Stimulated activated CD4-positive, alpha-beta T cell treated with anti-CD3 and anti-CD28 coated beads, Interleukin-1b, Interleukin-23, amount 100 ng/mL, for 1 hour (primary cell): ENCODE measurements at places on chromosomes 1 and 21.

DNA sequence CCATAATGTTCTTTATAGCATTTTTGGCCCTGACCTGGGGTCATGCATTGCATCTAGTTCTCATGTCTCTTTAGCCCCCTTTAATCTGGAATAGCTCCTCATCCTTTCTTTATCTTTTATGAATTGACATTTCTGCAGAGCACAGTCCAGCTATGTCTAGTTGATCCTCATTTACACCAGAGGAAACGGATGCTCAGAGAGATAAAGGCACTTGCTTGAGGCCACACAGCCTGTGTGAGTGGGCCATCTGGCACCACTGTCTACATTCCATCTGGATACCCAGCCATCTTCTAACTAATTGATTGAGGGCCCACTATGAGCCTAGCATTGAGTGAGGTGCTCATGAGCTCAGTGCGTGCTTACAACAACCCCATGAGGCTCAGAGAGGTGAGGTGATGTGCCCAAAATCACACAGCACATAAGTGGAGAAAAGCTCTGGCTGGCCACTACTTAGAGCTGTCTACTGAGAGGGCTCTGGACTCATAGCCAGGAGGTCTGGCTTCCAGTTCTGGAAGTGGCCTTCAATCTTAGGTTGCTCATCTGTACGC lies 3.5 kb downstream of the HPCA start:
- DNase-seq: no peak

DNA sequence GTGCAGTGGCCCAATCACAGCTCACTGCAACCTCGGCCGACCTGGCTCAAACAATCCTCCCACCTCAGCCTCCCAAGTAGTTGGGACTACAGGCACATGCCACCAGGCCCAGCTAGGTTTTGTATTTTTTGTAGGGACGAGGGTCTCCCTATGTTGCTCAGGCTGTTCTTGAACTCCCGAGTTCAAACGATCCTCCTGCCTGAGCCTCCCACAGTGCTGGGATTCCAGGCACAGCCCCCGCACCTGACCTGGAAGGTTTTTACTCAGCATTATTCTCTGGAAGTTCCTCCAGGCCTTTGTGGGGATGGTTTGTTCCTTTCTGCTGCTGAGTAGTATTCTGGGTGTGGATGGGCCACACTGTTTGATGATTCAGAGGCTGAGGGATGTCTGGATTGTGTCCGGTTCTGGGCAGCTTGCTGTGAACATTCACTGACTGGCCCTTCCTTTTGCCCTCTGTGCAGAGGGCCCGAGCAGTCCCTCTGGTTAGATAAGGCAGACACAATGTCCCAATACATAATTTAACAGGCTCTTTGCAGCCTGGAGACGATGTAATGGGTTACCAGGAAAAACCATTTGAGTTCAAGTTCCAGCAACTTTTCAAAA lies 6.0 kb upstream of the TRAPPC10 start:
- no peak for DNase-seq

- DNase-seq: no peak
These were observed 3.2 kb upstream of the ADIPOR1 start for GRCh38 chr1:202961220-202961880.

DNA sequence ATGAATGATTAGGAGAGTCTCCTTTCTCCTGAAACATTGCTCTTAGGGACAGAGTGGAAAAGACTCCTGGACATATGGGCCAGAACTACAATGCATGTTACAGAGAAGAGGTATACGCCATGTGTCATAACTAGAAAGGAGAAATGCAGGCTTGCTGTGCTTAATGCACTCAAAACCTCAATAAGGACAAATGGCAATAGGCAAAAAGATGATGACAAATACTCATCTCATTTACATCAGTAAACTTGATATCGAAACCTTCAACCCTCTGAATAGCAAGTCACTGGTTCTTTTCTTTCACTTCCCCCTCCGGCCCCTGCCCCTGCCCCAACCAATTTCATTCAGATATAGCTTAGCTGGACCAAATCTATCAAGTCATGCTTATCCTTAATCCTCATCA lies 1.9 kb upstream of the GPR88 start:
- DNase-seq: no peak

GRCh38 chr1:39205781-39206464 lies 1.4 kb downstream of the MACF1 start:
- no peak for DNase-seq

- no peak for DNase-seq
These were observed 68.0 kb downstream of the VAV3 start for GRCh38 chr1:107896936-107897335.

DNA sequence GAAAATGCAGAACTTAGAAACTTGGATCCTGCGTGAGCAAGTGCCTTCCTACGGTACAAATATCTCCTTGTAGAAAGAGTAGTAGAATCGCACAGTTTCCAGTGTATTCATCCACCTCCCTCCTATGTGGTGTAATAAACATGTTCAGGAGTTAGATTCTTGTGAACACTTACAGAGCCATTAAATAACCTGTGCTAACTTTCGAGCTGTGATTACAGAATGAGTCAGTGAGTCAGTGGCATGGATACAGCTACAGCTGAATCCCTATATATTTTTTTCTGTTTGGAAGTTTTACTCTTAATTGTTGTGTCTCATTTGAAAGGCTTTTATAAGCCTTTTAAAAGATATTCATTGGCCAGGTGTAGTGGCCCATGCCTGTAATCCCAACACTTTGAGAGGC lies 148.7 kb downstream of the EDEM3 start:
- no peak for DNase-seq

DNA sequence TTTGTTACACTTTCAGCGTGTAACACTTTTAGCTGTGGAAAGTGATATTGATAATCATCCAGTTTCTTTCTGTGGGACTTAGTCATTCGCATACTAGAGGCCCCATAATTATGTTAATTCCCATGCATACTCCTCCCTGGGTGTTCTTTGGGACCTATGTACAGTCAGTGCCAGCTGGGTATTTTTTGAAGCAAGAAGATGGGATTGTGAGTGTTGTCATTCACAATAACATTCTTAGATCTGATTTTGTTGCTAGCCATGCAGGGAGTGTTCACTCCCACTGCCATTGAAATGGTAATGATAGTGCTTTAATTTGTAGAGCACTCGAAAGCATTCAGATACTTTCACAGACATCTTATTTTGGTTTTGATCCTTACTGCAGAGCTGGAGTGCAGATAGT lies 11.6 kb downstream of the SARS1 start:
- DNase-seq: no peak

DNA sequence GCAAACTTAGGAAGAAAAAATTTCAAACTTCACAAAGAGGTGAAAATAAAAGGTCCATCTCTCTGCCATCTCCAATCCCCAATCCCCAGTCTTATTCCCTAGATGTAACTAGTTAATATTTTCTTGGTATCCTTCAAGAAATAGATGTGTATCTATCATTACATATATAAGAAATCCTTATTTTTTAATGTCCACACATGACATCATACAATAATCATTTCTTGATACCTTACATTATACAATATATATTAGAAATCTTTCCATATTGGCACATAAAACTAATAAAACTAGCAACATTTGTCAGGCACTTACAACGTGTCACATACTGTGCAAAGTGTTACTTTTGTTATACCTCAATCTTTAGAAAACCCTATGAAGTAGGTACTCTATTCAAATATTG lies 16.2 kb downstream of the DOCK7 start:
- no peak for DNase-seq

DNA sequence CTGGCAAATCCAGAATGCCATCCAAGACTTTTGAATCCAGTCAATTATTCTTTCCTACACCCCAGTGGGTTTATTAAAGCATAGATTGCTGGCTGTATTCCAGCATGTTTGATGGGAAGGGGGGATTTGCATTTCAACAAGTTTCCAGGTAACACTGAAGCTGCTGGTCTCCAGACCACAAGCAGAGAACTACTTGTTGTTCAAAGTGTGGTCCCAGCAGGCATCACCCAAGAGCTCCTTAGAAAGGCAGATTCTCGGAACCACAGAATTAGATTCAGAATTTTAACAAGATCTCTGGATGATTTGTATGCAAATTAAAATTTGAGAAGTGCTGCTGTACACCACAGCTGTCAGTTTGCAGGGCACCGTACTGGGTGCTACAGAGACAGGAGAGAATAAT lies 216.3 kb upstream of the FAM78B start:
- no peak for DNase-seq
